Stomach (tissue), 19 donors: ENCODE measurements at places on chromosomes 1 and 21.

DNA sequence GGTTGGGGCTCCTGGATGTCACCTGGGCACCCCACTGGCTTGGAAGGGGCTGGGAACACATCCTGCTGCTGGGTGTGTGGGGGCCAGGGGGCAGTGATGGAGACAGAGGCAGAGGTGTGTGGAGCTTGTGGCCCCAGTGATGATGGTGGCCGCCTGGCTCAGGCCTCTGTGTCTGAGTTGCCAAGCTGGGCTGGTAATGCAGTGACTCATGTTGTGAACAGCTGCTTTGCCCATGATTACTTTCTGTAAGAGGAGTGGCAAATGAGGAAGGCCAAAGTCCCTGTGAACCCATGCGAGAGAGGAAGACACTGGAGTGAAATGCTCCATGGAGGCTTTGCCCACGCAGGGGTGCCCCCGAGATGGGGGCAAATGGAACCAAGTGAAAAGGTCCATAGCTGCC is 86.8 kb downstream of the KCNJ6 start:
- H3K36me3 ChIP-seq, result no peaks in the 10 kb centered on the region
- DNase-seq, result peak; percentile 63
- H3K4me1 ChIP-seq, result no peaks in the 10 kb centered on the region
- H3K4me3 ChIP-seq, result no peak overlapping the region
- H3K27me3 ChIP-seq, result no peaks in the 10 kb centered on the region

DNA sequence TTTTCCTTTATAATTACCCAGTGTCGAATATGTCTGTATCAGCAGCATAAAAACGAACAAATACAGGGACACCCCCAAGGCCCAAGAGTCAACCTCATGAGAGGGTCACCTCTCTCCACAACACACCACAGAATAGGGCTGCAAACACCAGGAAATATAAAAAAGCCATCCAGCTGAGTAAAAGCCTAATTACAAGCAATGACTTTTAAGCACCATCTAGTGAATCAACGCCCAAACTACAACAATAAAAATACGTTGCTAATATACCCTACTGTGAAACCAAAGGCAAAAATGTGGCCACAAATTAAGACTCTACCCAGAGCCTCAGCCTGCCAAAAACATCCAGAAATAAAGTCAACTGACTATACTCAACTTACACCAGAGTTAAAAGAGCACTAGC is 817.9 kb upstream of the NEGR1 start:
- no peaks in the 10 kb centered on the region for H3K27me3 ChIP-seq
- no peak for DNase-seq
- H3K4me1 ChIP-seq, result no peaks in the 10 kb centered on the region
- H3K36me3 ChIP-seq, result no peaks in the 10 kb centered on the region
- H3K27ac ChIP-seq, result no peak overlapping the region
- H3K4me3 ChIP-seq, result no peak overlapping the region

GRCh38 chr1:25033030-25033827 is 103.2 kb upstream of the RUNX3 start:
- peaks cover 8% of the 10 kb centered on the region for H3K27me3 ChIP-seq
- peak overlapping the region; percentile 45 for H3K27ac ChIP-seq
- H3K36me3 ChIP-seq, result no peaks in the 10 kb centered on the region
- no peak overlapping the region for H3K4me3 ChIP-seq
- no peaks in the 10 kb centered on the region for H3K4me1 ChIP-seq

DNA sequence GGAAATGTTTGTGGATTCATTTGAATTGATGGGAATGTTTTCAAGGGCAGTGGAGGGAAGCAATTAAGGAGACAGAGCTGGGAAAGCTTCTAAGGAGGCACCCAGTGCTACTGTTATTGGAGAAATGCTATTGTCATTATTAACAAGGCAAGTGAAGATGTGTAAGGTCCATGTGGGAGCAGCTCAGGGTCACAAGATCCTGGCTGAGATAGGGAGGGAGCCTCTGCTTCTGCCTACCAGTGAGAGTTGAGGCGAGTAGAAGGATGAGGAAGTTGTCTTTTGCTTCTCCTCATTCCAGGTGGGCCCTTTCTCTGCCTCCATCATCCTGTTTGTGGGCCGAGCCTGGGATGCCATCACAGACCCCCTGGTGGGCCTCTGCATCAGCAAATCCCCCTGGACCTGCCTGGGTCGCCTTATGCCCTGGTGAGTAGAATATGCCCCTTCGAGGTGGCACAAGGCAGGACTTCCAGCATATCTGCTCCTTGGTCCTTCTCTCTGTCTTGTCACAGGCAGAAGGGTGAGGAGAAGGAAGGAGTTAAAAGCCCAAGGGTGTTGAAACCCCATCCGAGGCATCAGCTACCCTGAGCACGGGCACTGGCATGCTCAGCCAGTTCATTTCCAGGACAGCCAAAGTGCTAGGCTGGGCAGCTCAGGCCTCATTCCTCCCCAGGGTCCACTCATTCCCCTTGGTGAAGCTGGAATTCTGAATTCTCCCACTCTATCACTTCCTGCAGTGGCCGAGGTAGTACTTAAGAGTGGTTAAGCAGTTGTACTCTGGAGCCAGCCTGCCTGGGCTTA is 3.7 kb downstream of the MFSD2A start:
- DNase-seq, result no peak
- no peaks in the 10 kb centered on the region for H3K27me3 ChIP-seq
- H3K4me3 ChIP-seq, result no peak overlapping the region
- peaks cover 15% of the 10 kb centered on the region for H3K4me1 ChIP-seq
- H3K36me3 ChIP-seq, result no peaks in the 10 kb centered on the region

- H3K27ac ChIP-seq, result no peak overlapping the region
- DNase-seq, result no peak
- peaks cover 19% of the 10 kb centered on the region for H3K4me1 ChIP-seq
- no peaks in the 10 kb centered on the region for H3K36me3 ChIP-seq
- H3K27me3 ChIP-seq, result no peaks in the 10 kb centered on the region
Observed at GRCh38 chr1:206066479-206067171, 13.7 kb downstream of the RHEX start.

GRCh38 chr21:37045556-37045955 is 27.3 kb downstream of the PIGP start:
- no peaks in the 10 kb centered on the region for H3K27me3 ChIP-seq
- H3K4me3 ChIP-seq, result no peak overlapping the region
- no peak overlapping the region for H3K27ac ChIP-seq

- no peak overlapping the region for H3K27ac ChIP-seq
- H3K36me3 ChIP-seq, result no peaks in the 10 kb centered on the region
- no peaks in the 10 kb centered on the region for H3K27me3 ChIP-seq
- DNase-seq, result peak; percentile 17
- H3K4me1 ChIP-seq, result peaks cover 43% of the 10 kb centered on the region
Observed at GRCh38 chr1:200411406-200412257, 1.8 kb upstream of the ZNF281 start.

GRCh38 chr1:158104891-158105290 is 75.8 kb upstream of the CD1D start:
- H3K4me1 ChIP-seq, result no peaks in the 10 kb centered on the region
- H3K4me3 ChIP-seq, result no peak overlapping the region

GRCh38 chr21:46286648-46287002 is 483 bp downstream of the YBEY start:
- peaks cover 43% of the 10 kb centered on the region for H3K4me1 ChIP-seq
- peak overlapping the region; percentile 94 for H3K27ac ChIP-seq
- peak overlapping the region; percentile 72 for H3K4me3 ChIP-seq
- H3K27me3 ChIP-seq, result no peaks in the 10 kb centered on the region

- DNase-seq, result no peak
- no peak overlapping the region for H3K4me3 ChIP-seq
- H3K4me1 ChIP-seq, result peaks cover 43% of the 10 kb centered on the region
- H3K27ac ChIP-seq, result no peak overlapping the region
Observed at GRCh38 chr1:203461717-203462116, 13.9 kb upstream of the PRELP start.

- H3K4me3 ChIP-seq, result no peak overlapping the region
- DNase-seq, result no peak
- peak overlapping the region; percentile 36 for H3K27ac ChIP-seq
- H3K4me1 ChIP-seq, result peaks cover 21% of the 10 kb centered on the region
- peaks cover 45% of the 10 kb centered on the region for H3K36me3 ChIP-seq
Observed at GRCh38 chr21:36166705-36167104, 10.1 kb downstream of the DOP1B start.

DNA sequence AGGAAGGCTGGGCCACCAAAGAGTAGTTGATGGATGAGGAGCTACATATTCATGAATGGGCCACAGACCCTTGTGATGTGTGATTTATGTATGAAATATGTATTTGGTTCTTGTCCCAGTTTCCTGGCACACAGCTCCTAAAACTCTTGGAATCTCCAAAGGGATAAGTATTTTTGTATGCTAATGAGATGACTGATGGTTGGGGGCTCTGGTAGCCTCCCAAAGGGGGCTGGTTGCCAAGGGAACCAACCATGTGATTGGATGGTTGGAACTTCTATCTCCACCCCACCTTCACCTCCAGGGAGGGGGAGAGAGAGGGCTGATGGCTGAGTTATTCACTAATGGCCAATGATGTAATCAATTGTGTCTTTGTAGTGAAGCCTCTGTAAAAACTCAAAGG is 77.1 kb downstream of the ZNF281 start:
- H3K27me3 ChIP-seq, result no peaks in the 10 kb centered on the region
- DNase-seq, result no peak
- H3K36me3 ChIP-seq, result no peaks in the 10 kb centered on the region
- H3K4me1 ChIP-seq, result peaks cover 9% of the 10 kb centered on the region
- H3K4me3 ChIP-seq, result no peak overlapping the region

DNA sequence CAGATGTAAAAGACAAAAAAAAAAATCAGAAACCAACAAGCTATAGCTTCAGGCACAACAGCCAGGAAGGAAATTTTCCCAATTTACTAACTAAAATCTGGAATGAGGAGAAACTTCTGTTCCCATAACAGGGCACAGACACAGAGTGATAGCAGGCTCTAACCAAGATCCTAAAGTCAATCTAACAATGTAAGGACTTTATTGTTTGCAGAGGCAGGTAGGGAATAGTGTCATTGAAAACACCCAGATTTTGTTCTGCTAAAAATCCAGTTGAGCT is 166.6 kb upstream of the ATP1B1 start:
- H3K27me3 ChIP-seq, result no peaks in the 10 kb centered on the region
- no peaks in the 10 kb centered on the region for H3K4me1 ChIP-seq
- no peak for DNase-seq
- H3K36me3 ChIP-seq, result no peaks in the 10 kb centered on the region
- no peak overlapping the region for H3K4me3 ChIP-seq

DNA sequence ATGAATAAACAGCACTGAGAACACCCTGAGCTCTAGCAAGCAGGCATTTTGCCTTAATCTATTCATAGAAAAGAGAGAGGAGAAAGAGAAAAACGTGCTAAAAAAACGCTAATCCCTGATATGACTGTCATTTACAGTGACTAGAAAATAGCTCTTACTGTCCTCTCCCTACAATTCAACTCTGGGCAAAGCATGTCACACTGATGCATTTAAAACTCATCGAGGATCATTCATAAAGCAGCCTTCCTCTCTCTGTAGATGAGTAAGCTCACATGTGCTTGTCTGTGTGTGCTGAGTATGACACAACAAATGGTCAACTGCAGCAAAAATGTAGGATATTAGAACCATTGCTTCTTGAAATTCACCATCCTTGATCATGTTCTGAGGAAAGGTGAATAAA is 109.0 kb downstream of the SGIP1 start:
- no peaks in the 10 kb centered on the region for H3K36me3 ChIP-seq
- no peaks in the 10 kb centered on the region for H3K27me3 ChIP-seq
- H3K4me3 ChIP-seq, result no peak overlapping the region
- H3K27ac ChIP-seq, result no peak overlapping the region
- no peak for DNase-seq
- H3K4me1 ChIP-seq, result no peaks in the 10 kb centered on the region

DNA sequence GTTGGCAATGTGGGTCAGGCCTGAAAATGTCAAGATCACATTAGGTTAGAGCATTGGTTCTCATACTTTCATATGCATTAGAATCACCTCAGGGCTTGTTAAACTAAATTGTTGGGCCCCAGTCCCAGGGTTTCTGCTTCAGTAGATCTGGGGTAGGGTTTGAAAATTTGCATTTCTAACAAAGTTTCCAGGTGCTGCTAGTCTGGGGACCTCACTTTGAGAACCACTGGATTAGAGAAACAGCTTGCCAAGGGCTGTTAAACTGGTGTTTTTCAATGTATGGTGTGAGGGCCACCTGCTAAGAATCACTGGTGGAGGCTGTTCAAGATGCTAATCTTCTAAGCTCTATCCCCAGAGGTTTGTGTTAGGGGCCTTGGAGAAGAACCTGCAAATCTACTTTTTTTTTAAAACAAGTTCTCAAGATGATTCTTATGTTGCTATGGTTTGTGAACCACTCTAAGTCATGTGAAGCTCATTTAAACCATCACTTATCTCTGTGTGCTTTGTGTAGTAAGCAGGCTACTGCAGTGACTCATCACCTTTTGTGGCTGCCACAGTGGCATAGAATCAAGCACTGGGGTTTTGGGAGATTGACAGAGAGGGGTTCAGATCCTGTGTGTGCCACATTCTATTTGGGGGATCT is 152.2 kb downstream of the S1PR1 start:
- DNase-seq, result no peak
- H3K4me1 ChIP-seq, result no peaks in the 10 kb centered on the region
- H3K4me3 ChIP-seq, result no peak overlapping the region

DNA sequence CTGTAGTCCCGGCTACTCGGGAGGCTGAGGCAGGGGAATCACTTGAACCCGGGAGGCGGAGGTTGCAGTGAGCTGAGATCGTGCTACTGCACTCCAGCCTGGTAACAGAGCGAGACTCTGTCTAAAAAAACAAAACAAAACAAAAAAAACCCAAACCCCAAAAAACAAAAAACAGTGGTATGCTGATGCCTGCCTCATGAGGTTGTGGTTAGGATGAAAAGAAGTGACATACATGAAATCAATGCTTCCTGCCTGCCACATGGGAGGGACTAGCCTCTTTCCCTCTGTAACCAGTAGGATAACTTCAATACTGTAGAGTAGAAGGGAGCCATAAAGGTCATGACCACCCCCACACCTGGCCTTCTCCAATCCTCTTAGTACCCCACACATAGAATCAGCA is 55.2 kb downstream of the TENT5C start:
- H3K27me3 ChIP-seq, result no peaks in the 10 kb centered on the region
- no peak overlapping the region for H3K27ac ChIP-seq
- no peak overlapping the region for H3K4me3 ChIP-seq
- H3K36me3 ChIP-seq, result no peaks in the 10 kb centered on the region
- no peak for DNase-seq
- H3K4me1 ChIP-seq, result no peaks in the 10 kb centered on the region

DNA sequence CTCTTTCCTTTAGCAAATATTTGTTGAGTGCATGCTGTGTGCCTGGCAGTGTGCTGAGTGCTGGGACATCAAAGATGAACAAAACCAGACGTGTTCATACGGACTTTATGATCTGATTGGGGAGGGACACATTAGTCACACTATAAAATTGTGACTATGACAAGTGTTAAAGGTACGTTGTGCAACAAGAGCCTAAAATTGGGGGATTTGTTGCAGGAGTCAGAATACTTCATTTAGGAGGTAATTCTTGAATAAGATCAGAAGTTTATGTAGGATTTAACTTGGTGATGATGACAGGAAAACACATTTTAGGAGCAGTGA is 29.6 kb downstream of the B3GALT2 start:
- H3K27me3 ChIP-seq, result no peaks in the 10 kb centered on the region
- no peak overlapping the region for H3K27ac ChIP-seq
- DNase-seq, result no peak
- no peak overlapping the region for H3K4me3 ChIP-seq

DNA sequence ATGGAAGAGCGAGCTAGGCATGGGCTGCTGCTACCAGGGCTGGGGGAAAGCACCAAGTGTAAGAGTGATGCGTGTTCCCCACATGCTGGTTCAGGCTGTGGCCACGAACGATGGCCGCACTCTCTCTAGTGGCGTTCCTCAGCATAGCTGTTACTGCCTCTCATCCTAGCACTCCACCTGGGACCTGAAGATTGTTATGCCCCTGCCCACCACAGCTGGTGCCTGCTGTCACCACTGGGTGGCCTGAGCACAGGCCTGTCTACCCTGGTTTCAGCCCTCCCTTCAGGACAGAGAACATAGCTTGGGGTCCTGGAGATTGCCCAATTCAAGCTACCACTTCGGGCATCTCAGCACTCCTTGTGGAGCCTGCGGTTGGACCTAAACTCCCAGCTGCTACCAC is 80.1 kb upstream of the PDC start:
- no peaks in the 10 kb centered on the region for H3K27me3 ChIP-seq
- no peak overlapping the region for H3K27ac ChIP-seq
- no peaks in the 10 kb centered on the region for H3K4me1 ChIP-seq
- no peaks in the 10 kb centered on the region for H3K36me3 ChIP-seq
- no peak for DNase-seq
